SJCRH30 (cell line): ENCODE measurements at places on chromosomes 1 and 21. TPM values are rescaled to one million over a fixed set of nuclear protein-coding genes. Genes with fewer than 3 reads are reported as not detected.

SPRR2E gene
- total RNA-seq: not detected in 2 replicates

GRCh38 chr1:89884718-89885596, 64.1 kb downstream of the LRRC8D start:
- DNase-seq: no peak
- H3K4me3 ChIP-seq: no peak overlapping the region
- no peaks in the 10 kb centered on the region for H3K27me3 ChIP-seq
- H3K36me3 ChIP-seq: no peaks in the 10 kb centered on the region

SPRR1A gene
- total RNA-seq: not detected in 2 replicates

BCL2L15 gene
- total RNA-seq: 0.18 and 1.2 TPM in 2 replicates

CFAP74 gene
- total RNA-seq: not detected in 2 replicates

DNA sequence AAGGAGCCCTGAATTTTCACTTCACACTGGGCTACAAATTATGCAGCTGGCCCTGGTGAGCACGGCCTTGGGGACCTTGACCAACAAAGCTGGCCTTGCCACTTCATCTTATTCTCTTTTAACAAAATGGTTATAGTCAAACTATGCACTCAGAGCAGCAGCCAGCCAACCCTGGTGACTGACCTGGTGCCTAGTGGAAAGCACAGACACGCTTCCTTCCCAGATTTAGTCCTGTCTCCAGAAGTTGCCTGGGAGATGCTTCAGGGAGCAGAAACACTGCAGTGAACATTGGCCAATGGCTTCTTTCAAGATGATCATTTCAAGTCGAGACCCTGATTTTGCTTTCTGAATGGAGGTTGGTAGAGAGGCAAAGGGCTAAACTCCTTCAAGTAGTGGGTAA, 249.3 kb downstream of the SIPA1L2 start:
- H3K4me3 ChIP-seq: no peak overlapping the region
- H3K27ac ChIP-seq: no peak overlapping the region
- H3K27me3 ChIP-seq: no peaks in the 10 kb centered on the region; the same call in 1 of the 2 replicates
- no peak for DNase-seq

DNA sequence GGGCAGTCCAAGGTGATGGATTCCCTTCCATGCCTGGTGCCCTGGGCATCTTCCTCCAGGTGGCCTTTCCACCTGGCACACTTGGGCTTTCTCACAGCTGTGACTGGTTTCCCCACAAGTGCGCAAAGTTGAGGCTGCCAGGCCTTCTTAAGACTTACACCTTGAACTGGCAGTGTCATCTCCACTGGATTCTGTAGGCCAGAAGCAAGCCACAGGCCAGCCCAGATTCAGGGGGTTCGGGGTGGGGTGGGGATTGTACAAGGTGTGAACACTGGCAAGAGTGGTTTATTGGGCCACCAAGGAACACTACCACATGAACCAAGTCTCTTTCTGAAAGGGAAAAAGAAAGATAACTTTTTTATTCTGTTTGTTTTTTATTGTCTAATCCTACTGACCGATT, 27.2 kb downstream of the DYRK1A start:
- H3K4me3 ChIP-seq: no peak overlapping the region
- H3K27me3 ChIP-seq: no peaks in the 10 kb centered on the region
- 0 out of 2 replicates have a peak, but pooled peaks cover 4% of the 10 kb centered on the region for H3K36me3 ChIP-seq
- no peak for DNase-seq
- H3K27ac ChIP-seq: no peak overlapping the region

DIO1 gene
- not detected in 2 replicates for total RNA-seq

DNA sequence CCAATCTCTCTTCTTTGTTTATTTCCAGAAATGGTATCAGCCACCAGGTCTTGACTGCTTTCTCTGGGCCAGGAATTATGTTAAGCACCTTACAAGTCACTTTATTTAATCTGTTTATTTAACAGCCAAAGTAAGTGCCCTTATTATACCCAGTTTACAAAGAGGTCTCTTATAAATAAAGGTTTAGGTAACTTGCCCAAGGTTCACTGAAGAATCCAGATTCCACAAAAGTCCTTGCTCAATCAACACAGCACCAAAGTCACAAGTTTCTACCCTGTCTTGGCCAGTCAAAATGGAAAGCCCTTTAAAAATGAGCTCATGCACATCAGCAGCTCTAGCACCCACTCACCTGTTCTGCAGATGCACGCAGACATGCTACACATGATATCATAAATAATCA, 28.0 kb upstream of the ATP1A1 start:
- no peak for DNase-seq
- H3K27me3 ChIP-seq: no peaks in the 10 kb centered on the region
- H3K27ac ChIP-seq: no peak overlapping the region
- H3K4me1 ChIP-seq: no peaks in the 10 kb centered on the region
- H3K36me3 ChIP-seq: no peaks in the 10 kb centered on the region

- no peak for DNase-seq
- no peak overlapping the region for H3K27ac ChIP-seq
- no peak overlapping the region for H3K4me3 ChIP-seq
Observed at GRCh38 chr1:20197329-20197791, 11.0 kb upstream of the PLA2G2C start.

JUN gene
- 92.2 and 96.2 TPM in 2 replicates for total RNA-seq

DNA sequence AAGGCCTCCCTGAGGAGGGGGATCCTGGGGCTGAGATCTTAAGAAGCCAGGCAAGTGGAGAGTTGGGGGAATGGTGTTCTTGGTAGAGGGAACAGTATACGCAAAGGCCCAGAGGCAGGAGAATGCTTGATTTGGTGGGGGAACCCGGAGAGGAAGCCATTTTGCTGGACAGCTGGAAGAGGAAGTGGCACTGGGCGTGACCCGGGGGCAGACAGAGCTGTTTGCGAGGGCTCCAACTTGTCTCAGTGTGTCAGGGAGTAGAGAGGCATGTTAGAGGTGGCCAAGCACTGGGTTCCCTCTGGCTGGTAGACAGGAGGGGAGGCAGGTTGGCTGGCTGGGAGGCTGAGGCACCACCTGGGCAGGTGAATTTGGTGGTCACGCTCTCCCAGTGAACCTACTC, 96.3 kb upstream of the ACTL8 start:
- DNase-seq: no peak
- H3K4me3 ChIP-seq: no peak overlapping the region
- H3K4me1 ChIP-seq: no peaks in the 10 kb centered on the region
- no peaks in the 10 kb centered on the region for H3K27me3 ChIP-seq
- H3K36me3 ChIP-seq: no peaks in the 10 kb centered on the region
- H3K27ac ChIP-seq: no peak overlapping the region

LDLRAD2 gene
- total RNA-seq: 0.04 TPM in 1 of 2 replicates, not detected in the other

GRCh38 chr1:159009704-159010361, at the start of gene IFI16:
Gene IFI16 (plus strand): TSS chr1:159009907. CDS start chr1:159014681, 4,774 bp downstream.
- peak within 1 kb of the TSS; percentile 77 for H3K27ac ChIP-seq
- no peaks in the 10 kb centered on the region for H3K36me3 ChIP-seq
- peaks cover 32% of the 10 kb centered on the region for H3K4me1 ChIP-seq
- no peaks in the 10 kb centered on the region for H3K27me3 ChIP-seq
- peak within 1 kb of the TSS; percentile 65 for H3K4me3 ChIP-seq
- peak; percentile 31 for DNase-seq

GRCh38 chr1:125086611-125087010, 3901.8 kb downstream of the SRGAP2C start:
- no peaks in the 10 kb centered on the region for H3K27me3 ChIP-seq
- H3K36me3 ChIP-seq: no peaks in the 10 kb centered on the region
- no peak overlapping the region for H3K27ac ChIP-seq
- DNase-seq: no peak
- H3K4me1 ChIP-seq: no peaks in the 10 kb centered on the region

GRCh38 chr1:112544011-112544688, 35.4 kb downstream of the WNT2B start:
- H3K27me3 ChIP-seq: no peaks in the 10 kb centered on the region
- peak overlapping the region; percentile 89 for H3K27ac ChIP-seq
- H3K4me3 ChIP-seq: no peak overlapping the region
- peaks cover 19% of the 10 kb centered on the region for H3K4me1 ChIP-seq

- H3K36me3 ChIP-seq: peaks cover 5% of the 10 kb centered on the region
- no peaks in the 10 kb centered on the region for H3K27me3 ChIP-seq
- no peak overlapping the region for H3K4me3 ChIP-seq
- peaks cover 59% of the 10 kb centered on the region for H3K4me1 ChIP-seq
Observed at GRCh38 chr1:15952317-15953258, 23.3 kb downstream of the ZBTB17 start.

- H3K27ac ChIP-seq: no peak overlapping the region
- H3K36me3 ChIP-seq: no peaks in the 10 kb centered on the region
- no peak for DNase-seq
- H3K4me3 ChIP-seq: no peak overlapping the region
Observed at GRCh38 chr21:38289705-38290485, 33.1 kb downstream of the KCNJ15 start.

DNA sequence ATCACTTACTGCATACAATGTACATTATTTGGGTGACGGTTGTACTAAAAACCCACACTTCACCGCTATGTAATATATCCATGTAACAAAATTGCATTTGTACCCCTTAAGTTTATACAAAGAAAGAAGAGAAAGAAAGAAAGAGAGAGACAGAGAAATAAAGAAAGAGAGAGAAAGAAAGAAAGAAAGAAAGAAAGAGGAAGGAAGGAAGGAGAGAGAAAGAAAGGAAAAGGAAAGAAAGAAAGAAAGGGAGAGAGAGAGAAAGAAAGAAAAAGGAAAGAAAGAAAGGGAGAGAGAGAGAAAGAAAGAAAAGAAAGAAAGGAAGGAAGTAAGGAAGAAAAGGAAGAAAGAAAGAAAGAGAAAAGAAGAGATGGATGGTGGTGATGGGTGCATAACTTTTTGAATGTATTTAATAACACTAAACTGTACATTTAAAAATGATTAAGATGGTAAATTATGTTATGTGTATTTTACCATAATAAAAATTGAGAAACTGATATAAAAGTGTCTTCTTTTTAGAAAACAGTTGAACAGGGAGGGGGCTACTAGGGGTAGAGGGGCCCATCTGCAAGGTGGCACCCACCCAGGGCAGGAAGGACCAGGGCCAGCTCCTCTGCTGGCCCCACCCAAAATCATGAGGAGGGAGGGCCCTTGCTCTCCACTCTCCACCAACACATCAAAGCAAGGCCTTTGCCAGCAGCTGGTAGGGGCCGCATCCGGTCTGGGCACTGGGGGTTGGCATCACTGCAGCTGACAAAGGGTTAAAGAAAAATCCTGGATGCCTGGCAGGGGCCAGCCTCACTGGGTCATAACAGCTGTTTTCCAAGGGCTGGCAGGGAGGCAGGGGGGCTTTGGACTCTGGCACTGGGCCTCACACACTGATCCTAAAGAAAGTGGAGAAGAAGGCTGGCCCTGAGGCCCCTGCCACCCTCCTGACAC, 153.9 kb upstream of the EDN2 start:
- H3K4me1 ChIP-seq: no peaks in the 10 kb centered on the region
- no peaks in the 10 kb centered on the region for H3K27me3 ChIP-seq
- no peak overlapping the region for H3K4me3 ChIP-seq
- H3K27ac ChIP-seq: no peak overlapping the region
- DNase-seq: no peak

DNA sequence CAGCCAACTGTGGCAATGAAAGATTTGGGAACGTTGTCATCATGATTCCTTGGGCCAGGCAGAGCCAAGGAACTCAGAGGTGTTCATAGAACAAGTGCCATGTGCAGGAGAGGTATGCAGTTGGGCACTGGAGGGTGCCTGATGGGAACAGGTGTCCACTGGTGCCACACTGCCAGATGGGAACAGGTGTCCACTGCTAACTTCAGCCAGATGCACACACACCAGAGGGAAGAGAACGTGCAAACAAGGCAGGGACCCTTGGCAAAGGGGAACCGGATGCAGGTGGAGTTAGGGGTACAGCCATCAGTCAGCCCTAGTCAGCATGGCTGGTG, 13.5 kb downstream of the OLFML2B start:
- peak overlapping the region; percentile 43 for H3K27ac ChIP-seq
- H3K36me3 ChIP-seq: peaks cover 27% of the 10 kb centered on the region
- H3K27me3 ChIP-seq: no peaks in the 10 kb centered on the region
- peak; percentile 37 for DNase-seq
- peaks cover 41% of the 10 kb centered on the region for H3K4me1 ChIP-seq
- H3K4me3 ChIP-seq: no peak overlapping the region
